Esophagus squamous epithelium (tissue), 5 donors: ENCODE measurements at places on chromosomes 11 and 22. TPM values are rescaled to one million over a fixed set of nuclear protein-coding genes. Genes with fewer than 3 reads are reported as not detected.

Gene PRG2
- not detected for total RNA-seq

Gene ROBO4
- 11.3 TPM for total RNA-seq

GRCh38 chr11:87181143-87181542 is 143.4 kb downstream of the TMEM135 start:
- no peak for DNase-seq
- H3K36me3 ChIP-seq, result no peaks in the 10 kb centered on the region
- H3K4me1 ChIP-seq, result no peaks in the 10 kb centered on the region
- H3K4me3 ChIP-seq, result no peak overlapping the region
- H3K27ac ChIP-seq, result no peak overlapping the region

- no peaks in the 10 kb centered on the region for H3K4me1 ChIP-seq
- H3K4me3 ChIP-seq, result no peak overlapping the region
- H3K27me3 ChIP-seq, result no peaks in the 10 kb centered on the region
Measured at GRCh38 chr11:131600628-131601027, 230.2 kb downstream of the NTM start.

DNA sequence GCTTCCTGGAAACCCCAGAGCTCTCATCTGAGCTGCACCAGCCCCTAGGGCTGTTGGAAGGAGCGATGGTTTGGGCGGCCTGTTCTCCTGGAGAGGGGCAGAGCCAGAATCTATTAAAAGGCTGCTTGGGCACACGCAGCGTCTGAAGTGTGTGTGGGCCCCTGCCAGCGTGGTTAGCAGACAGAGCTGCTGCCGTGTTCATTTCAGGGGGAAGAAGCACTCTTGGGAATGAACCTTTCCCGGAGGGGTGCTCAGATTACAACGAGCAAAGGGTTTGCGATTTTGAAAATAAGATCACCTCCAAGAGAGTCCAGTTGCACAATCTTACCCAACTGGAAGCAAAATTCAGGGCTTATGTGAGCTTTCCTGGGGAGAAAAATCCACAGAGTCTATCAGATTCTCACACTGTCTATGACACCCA is 12.9 kb downstream of the ANO1 start:
- DNase-seq, result no peak
- no peaks in the 10 kb centered on the region for H3K36me3 ChIP-seq
- H3K27ac ChIP-seq, result no peak overlapping the region
- H3K27me3 ChIP-seq, result no peaks in the 10 kb centered on the region

DNA sequence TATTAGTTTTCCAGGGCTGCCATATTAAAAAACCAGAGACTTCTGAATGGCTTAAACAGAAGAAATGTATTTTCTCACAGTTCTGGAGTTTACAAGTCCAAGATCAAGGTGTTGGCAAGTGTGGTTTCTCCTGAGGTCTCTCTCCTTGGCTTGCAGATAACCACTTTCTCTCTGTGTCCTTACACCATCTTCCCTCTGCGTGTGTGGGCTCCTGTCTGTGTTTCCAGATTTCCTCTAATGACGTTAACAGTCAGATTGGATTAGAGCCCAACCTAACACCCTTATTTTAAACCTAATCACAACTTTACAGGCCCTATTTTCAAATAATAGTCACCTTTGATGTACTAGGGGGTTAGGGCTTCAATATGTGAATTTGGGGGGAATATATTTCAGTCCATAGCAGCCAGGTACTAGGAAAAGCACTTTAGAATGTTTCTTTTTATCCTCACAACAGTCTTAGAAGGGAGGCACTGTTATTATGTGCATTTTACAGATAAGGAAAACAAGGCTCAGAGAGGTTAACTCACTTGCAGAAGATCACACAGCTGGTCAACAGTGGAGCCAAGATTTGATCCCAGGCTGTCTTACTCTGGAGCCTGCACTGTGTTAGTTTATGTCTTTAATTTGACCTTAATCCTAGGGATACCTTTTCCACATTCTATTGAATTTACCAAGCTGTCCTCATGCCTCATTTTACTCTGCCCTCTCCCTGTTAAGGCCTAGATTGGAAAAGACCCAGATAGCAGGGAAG is 116.4 kb upstream of the CRYBB3 start:
- no peaks in the 10 kb centered on the region for H3K27me3 ChIP-seq
- no peak overlapping the region for H3K4me3 ChIP-seq
- no peak overlapping the region for H3K27ac ChIP-seq
- peaks cover 33% of the 10 kb centered on the region for H3K4me1 ChIP-seq
- H3K36me3 ChIP-seq, result no peaks in the 10 kb centered on the region

Gene TNNI2
- total RNA-seq, result not detected

- H3K4me1 ChIP-seq, result no peaks in the 10 kb centered on the region
- no peak overlapping the region for H3K27ac ChIP-seq
- H3K36me3 ChIP-seq, result no peaks in the 10 kb centered on the region
Measured at GRCh38 chr22:27625769-27626674, 175.5 kb downstream of the MN1 start.

Gene PARVA
- 8.6 TPM for total RNA-seq

Gene MS4A4A
- total RNA-seq, result 0.42 TPM

Gene OR52A1
- total RNA-seq, result not detected

DNA sequence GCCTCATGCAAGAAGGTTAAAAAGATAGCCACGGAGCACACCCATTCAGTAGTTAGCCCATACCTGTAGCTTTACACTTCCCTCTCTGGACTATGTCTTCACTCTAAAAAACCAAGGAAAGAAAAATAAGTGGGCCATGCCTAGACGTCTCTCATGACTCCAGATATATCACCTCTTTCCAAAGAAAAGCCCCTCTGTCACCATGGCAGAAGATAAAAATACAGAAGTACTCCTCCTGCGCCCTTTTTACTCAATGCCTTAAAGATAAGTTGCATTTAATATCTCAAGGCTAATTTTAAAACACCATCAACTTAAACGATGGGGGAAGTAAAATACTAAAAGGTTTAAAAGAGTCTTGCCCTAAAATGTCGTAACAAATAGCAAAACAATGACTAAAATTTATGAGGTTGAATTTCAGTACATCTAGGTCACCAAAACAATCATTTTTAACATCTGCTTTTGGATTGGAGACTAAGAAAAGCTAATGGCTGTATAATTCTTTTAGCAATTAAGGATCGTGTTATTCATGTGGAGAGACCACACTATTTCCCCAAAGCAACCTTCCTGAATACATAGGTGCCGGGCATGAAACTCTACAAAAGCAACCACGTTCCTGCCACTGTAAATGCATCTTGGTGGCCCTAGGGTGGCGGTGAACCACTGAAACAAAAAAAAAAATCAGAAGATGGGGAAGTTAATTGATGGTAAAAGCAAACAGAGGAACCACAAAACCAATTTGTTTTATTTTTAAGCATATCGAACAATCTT is 46.0 kb downstream of the CELF1 start:
- no peaks in the 10 kb centered on the region for H3K27me3 ChIP-seq
- H3K4me1 ChIP-seq, result peaks cover 70% of the 10 kb centered on the region
- no peaks in the 10 kb centered on the region for H3K36me3 ChIP-seq
- no peak overlapping the region for H3K4me3 ChIP-seq
- no peak for DNase-seq
- no peak overlapping the region for H3K27ac ChIP-seq

Gene OR6T1
- total RNA-seq, result not detected

Gene VSIG10L2
- 0.09 TPM for total RNA-seq

Gene SERHL2
- total RNA-seq, result 4.1 TPM

Gene FGF19
- total RNA-seq, result not detected

Gene RAG2
- not detected for total RNA-seq
